ENCODE measurements at places on chromosomes 2 and 18.
A peak's percentile ranks its signal among the peaks of the same experiment; 100 is the strongest.

- DNase-seq = peak; percentile 56
These were observed 96.2 kb downstream of the CABLES1 start for GRCh38 chr18:23231340-23232021.

DNA sequence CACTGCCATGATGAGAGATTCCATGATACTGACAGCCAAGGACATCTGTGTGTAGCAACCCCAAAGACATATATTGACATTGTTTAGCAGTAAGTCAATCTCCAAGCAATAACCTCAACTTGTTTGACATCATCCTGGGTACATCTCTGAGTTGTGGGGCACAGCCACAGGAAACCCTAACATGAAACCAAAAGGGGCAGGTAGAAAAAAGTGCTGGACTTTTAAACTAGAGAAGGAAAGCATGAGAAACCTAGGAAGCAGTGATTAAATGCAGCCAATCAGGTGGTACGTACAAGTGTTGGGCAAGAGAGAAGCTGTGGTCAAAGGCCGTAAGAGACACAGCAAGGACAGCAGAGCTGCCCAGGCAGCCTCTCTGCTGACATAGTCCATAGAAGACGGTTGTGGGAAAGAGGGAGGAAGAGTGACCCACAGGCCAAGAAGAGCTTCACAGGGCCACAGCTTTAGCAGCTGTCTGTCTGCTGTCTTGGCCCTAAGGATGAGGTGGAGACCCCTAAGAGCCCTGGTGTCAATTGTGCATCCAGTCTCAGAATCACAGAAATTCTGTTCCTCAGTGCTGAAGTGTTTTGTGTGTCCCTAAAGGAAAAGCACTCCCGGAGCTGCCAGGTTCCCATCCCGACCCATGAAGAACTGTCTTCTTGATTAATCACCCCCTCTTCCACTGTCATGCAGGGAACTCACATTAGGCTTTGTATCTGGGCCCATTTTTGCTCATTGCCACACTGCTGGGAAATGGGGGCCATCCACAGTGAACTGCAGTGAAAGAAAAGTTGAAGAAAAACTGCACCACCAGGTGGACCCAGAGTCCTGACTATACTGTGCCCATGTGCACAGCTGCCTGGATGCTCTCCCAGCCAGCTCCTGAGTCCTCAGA, 25.4 kb upstream of the CHN1 start:
- DNase-seq = no peak

- no peak for DNase-seq
These were observed 26.9 kb upstream of the KCTD1 start for GRCh38 chr18:26574958-26575864.

DNA sequence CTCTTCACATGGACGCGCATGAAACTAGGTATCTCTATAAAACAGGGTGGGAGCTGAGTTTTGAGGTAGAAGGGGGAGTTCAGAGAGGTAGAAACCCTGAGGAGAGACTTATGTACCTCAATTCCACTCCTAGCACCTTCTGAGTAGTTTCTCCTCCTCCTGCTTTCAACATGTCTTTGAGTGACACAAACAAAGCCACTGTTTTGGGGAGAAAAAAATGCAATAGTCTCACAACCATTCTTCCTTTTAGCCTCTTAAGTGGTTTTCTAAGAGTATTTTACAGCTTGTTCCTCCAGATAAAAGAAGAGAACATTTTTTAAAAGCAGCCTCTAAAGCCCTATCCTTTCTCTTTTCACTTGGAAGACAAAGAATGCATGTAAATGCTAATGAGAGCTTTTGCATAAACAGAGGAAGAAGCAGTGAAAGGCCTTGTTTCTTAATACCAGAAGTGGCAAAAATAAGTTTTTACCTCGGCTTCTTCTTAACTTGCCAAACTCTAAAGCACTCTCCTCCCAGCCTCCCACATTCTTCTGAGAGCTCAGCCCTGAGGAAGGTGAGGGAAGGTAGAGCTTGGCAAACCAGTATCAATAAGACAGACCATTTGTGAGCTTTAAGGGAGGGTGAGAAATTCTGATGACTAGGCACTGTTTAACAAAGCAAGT, 1304.4 kb upstream of the ACVR2A start:
- no peak for DNase-seq

- no peak for DNase-seq
These were observed 53.8 kb upstream of the TUBA3E start for GRCh38 chr2:130251873-130252620.

GRCh38 chr18:60277855-60278480, 94.6 kb downstream of the MC4R start:
- no peak for DNase-seq

GRCh38 chr2:98172951-98173350, 86.0 kb downstream of the VWA3B start:
- no peak for DNase-seq

GRCh38 chr2:173793709-173794565, 171.2 kb downstream of the SP3 start:
- DNase-seq = no peak

DNA sequence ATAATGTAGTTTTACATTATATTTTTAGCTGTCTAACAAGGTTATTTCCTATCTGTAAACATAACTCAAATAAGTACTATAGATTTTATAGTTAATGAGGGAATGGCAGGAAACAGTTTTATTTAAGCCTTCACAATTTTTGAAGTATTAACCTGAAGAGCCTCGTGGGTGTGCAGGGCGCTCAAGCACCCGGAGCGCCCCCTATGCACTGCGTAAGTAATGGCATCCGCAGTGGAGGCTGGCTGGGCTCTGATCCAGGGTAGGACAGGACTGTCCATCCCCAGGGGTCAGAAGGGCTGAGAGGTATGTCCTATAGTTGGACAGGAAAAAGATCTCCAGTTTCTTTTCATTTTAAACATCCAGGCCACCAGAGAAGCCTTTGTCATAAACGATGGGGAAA, 8.2 kb upstream of the GBX2 start:
- no peak for DNase-seq

DNA sequence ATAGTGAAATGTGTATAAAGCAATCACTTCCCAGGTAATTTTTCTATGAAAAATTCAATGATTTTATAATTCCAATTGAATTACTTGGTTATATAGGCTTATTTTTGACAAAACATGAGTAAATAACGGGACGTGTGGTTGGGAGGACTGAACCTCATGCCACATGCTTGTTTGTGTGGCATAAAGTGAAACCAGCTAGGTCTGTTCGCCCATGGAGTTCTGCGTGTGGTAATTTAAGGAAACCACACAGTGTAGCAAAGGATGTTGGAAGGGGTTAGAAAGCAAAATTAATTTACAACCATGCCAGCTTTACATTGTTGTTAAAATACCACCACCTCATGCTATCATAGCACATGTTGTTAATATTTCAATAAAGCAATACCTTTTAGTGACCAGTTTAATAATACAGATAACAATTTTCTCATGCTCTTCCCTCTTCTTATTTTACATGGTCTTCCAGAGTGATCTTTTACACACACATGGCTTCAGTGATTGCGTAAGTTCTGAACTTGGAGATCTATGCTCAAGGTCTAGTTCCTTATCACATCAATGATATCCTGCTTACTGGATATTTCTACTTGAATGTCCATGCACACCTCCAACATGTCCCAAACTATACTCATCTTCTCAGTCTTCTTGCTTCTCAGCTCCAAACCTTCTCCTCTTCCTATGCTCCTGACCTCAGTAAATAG, 156.4 kb upstream of the ITGA4 start:
- DNase-seq = no peak

GRCh38 chr2:200376513-200377354, 70.2 kb downstream of the SPATS2L start:
- no peak for DNase-seq

GRCh38 chr18:39786477-39786876, 2168.6 kb upstream of the PIK3C3 start:
- DNase-seq = no peak

DNA sequence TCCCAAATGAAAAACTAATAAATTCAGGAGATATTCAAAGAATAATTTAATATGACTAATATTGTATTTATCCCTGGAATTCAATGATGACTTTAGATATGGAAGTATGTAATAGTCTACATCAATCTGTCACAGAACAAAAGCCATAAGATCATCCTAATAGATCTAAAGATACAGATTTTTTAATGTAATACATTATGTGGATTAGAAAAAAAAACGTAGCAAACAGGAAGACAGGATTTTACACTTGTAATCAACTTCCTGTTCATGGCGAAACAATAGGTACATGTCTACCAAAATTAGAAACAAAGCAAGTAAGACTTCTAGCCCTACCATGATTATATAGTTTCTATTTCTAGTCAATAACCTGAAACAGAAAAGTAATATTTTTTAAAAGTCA, 192.2 kb downstream of the TTC32 start:
- no peak for DNase-seq

DNA sequence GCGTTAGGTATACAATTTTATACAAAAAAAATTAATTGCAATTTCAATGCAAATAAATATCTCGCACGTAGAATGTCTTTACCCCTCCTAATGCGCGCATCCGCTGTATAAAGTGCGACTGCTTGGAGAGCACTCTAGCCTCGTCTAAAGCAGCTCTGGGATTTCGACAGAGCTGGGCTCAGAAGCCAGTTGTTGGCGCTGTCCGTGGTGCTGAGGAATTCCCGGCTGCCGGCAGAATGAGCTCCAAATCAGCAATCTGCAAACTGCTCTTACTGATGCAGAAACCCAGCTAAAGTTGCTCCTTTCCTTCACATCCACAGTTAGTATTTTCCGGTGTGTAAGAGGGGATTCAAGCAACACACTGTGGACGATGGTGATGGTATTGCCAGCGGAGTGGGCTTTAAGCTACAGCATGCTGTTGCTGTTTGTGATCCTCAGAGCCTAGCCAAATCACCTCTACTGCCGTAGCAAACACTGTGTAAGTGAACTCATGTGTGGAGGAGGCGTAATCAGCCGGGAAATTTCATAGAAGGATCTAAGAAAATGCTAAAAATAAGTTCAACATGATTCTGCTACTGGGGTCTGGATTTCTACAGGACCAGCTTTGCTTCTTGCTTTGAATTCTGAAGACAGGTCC, at the start of gene VWC2L:
Gene VWC2L (plus strand): TSS at position 137 of the 637 bp plus-strand sequence. CDS start 3,140 bp downstream, outside the sequence.
- no peak for DNase-seq

- DNase-seq = no peak
These were observed 665.6 kb upstream of the KLHL29 start for GRCh38 chr2:22719396-22719795.

DNA sequence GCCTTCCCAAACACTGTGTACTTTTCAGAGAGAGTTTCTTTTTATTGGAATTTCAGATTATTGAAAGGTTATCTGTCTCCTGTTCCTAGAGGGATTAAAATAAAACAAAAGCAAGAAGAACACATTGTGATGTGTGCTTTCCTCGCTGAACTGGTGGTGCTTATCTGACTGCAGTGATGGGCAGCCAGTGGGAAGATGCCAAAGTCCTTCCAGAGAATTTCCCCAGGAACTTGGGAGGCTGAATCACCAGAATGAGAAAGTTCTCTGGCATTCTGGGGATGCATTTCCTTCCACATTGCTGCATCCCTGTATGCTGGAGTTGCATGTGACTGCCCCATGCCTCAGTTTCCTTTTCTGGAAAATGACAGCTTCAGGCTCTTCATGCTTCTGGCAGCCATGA, 53.9 kb upstream of the SEC11C start:
- no peak for DNase-seq

DNA sequence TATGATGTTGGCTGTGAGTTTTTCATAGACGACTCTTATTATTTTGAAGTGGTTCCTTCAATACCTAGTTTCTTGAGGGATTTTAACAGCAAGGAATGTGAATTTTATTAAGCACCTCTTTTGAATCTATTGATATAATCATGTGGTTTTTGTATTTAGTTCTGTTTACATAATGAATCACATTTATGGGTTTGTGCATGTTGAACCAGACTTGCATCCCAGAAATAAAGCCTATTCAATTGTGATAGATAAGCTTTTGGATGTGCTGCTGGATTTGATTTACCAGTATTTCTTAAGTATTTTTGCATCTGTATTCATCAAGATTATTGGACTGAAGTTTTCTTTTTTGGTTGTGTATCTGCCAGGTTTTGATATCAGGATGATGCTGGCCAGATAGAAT, 131.6 kb upstream of the SCN7A start:
- no peak for DNase-seq

Measured in stimulated activated CD8-positive, alpha-beta memory T cell treated with anti-CD3 and anti-CD28 coated beads, Interleukin-4, amount 100 ng/mL, for 24 hours (primary cell).